Lower leg skin (tissue), 4 donors: ENCODE measurements at places on chromosomes 7 and 10. TPM values are rescaled to one million over a fixed set of nuclear protein-coding genes. Genes with fewer than 3 reads are reported as not detected.

Gene FAM25C
- total RNA-seq, result 268 TPM

GRCh38 chr10:97060441-97061084, 125.2 kb downstream of the SLIT1 start:
- no peak for DNase-seq

Gene FAM25G
- 115 TPM for total RNA-seq

DNA sequence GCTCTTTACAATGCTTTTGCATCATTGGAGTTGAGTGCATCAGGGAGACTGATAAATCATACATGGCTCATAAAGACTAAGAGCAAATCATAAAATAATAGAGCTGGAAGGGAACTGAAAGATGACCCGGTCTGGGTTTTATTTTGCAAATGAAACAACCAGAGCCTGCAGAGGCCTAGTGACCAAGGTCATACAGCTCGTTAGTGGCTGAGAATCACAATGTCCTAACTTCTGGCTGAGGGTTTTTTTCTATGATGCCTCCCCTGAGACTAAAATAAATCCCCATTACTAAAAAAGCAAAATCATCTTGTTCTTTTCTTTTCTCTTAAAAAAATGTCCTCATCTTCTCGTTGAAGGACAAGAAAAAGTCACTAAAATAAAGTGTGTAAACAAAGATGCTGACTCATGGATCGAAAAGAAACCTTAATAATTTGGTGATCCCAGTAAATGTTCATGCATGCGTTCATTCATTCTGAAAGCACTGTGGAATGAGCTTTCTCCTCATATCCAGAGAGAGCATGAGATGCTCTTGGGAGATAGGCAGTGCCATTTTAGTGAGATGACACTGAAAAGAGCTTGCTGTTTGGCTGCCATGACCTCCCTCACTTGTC, 107.8 kb upstream of the PHYHIPL start:
- DNase-seq, result no peak

DNA sequence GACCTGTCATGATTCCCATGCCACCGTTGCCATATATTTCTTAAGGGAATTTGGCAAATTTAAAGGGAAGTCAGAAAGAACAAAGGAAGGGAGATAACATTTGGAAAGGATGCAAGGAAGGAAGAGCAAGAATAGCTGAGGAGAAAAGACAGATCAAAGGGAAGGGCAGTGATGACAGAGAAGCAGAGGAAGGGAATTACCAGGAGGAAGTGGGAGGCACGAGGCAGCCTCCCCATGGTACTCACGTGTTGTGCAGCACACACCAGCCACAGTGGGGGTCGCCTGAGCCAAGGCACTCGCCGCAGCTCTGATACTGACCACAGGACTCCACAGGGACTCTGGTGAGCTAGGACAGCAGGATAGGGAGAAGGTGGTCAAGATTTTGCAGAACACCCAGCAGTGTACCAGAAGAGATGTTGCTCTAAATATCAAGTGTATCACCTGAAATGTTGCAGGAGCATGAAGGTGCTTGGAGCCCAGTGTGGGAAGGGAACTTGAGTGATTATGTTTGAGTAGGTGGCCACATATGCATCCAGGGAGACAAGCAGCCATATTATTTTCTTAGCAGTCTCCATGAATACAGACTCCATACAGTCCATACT, 335.3 kb downstream of the PLXNA4 start:
- no peak for DNase-seq

DNA sequence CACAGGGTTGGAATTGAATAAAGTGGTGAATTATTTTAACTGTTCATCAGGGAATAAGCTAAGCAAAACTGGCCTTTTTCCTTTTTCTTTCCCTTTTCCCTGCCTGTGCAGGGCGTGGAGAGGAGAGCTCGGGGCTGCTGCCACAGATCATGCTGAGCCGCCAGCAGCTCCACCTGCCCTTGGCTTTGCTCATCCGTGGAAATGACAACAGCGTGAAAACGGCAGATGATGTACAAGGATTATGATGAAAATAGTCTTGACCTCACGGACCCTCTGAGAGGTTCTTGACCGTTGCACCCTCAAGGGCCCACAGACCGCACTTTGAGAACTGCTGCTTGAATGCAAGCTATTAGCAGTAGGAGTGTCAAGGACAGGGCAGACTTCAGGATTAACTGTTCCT, 10.6 kb downstream of the PPP2R2D start:
- DNase-seq, result no peak

Gene SLC13A4
- total RNA-seq, result 0.23 TPM

DNA sequence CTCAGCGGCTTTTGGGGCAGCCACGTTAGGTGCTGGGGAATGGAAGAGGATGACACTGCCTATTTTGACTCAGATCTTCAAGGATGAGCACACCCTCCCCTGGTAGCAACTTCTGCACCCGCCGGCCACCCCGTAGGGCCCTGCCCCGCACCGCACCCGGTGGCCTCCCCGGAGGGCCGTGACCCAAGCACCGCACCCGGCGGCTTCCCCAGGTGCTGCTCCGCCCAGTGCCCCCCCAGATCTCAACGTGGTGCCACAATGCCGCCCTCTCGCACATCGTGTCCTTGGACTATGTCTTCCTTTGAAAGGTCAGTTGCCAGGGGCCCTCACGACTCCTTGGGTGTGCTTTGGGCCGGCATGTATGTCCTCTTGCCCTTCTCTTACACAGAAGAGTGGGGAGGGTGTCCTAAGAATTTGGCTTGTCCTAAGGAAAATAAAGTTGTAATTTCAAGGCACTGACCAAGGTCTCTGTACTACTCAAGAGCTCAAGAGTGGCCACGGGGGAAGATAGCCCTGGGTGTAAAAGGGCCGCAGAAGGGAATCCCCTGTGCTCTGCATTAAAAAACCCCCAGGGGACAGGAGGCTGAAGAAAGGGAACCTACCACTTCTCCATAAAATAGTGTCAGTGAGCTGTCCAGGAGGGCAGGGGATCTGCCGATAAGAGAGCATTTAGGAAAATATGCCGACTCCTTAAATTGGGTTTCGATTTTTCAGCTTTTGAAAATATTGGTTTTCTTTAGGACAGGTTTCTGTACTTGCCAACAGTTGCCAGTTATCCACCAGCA, 1.6 kb upstream of the LANCL2 start:
- no peak for DNase-seq

DNA sequence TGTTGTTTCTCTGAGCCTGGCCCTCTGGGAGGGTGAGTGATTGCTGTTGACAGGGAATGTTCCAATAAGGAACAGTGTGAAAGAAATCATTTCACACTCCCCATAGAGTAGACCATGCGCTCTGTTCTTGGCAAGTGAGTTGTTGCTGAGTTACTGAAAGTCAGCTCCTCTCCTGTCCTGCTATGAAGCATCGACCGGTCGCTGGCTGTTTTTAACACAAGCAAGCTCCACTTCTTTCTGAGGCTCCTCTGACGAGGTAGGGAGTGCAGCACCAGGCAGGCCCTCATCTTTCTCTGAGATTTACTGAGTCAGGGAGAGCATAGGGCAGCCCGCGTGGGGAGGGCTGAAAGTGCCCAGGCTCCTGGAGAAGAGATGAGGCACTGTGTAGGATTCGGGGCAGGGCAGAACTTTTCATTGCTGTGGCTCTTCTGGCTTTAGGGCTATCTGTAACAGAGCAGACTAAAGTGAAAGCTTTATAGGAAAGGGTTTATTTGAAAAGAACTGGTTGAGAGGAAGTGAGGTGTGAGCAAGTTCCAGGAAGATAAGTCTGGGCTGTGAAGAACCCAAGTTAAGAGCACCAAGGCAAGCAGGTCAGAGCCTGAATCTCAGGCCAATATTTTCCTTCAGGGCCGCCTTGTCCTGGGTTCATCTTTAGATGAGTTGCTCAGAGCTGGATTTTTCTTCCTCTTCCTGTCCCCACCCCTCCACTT, 332.2 kb downstream of the CCSER2 start:
- DNase-seq, result peak; percentile 56

- DNase-seq, result peak; percentile 34
Measured at GRCh38 chr10:6072215-6072934, 10.2 kb upstream of the IL2RA start.

- no peak for DNase-seq
Measured at GRCh38 chr7:134752006-134752760, 27.3 kb upstream of the CALD1 start.

DNA sequence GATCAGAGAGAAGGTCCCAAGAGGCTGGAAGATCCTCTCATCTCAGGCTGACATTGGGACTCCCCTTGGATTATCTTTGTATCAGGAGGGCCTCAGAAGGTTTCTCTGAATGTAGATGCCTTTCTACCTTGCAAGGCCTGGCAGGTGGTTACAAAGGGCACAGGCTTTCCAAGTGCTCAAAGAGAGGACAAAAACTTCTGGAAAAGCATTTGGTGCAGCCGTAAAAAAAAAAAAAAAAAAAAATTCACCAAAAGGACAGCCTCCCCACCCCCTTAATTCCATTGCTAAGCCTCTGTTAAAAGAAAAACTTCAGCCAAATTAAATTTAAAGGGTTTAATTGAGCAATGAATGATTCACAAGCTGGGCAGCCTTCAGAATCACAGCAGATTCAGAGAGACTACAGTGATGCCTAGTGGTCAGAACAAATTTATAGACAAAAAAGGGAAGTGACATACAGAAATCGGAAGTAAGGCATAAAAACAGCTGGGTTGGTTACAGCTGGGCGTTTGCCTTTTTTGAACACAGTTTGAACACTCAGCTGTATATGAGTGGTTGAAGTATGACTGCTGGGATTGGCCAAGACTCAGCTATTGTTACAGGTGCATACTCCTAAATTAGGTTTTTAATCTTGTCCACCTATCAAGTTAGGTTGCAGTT, 42.5 kb upstream of the LRGUK start:
- no peak for DNase-seq

- DNase-seq, result no peak
Measured at GRCh38 chr7:37405603-37406122, 43.0 kb downstream of the ELMO1 start.

- no peak for DNase-seq
Measured at GRCh38 chr10:93299195-93299594, 182.9 kb downstream of the MYOF start.

GRCh38 chr10:115073796-115074195, 19.4 kb upstream of the ATRNL1 start:
- no peak for DNase-seq

DNA sequence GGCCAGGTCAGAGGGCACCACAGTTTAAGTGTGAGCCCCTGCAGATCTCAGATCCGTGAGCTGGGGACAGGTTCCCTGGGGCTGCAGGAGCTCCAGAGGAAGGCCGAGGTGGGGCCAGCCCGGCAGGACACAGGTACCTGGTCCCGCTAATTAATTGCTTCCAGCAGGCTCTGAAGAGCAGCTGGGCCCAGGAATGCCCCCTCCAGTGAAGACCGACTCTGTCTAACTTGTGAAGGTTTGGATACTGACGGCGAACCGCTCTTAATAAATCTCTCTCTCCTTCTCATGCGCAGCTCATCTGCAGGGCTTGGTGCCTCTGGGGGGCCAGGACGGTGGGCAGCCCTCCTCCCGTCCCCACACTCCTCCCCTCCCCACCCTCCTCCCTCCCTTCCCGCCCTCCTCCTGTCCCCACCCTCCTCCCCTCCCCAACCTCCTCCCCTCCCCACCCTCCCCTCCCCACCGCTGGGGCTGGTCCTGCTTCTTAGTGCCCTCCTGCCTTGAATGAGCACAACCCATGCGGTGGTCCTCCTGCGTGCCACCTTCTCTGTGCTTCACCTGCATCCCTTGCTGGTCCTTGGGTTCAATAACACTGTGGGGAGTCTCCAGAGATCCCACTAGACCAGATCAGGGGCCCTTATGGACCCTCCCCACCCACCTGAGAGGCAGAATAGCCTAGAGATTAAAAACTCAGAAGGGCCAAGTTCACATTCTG, 38.3 kb downstream of the PDGFA start:
- DNase-seq, result no peak

GRCh38 chr7:18777314-18777713, 281.8 kb downstream of the HDAC9 start:
- DNase-seq, result no peak

DNA sequence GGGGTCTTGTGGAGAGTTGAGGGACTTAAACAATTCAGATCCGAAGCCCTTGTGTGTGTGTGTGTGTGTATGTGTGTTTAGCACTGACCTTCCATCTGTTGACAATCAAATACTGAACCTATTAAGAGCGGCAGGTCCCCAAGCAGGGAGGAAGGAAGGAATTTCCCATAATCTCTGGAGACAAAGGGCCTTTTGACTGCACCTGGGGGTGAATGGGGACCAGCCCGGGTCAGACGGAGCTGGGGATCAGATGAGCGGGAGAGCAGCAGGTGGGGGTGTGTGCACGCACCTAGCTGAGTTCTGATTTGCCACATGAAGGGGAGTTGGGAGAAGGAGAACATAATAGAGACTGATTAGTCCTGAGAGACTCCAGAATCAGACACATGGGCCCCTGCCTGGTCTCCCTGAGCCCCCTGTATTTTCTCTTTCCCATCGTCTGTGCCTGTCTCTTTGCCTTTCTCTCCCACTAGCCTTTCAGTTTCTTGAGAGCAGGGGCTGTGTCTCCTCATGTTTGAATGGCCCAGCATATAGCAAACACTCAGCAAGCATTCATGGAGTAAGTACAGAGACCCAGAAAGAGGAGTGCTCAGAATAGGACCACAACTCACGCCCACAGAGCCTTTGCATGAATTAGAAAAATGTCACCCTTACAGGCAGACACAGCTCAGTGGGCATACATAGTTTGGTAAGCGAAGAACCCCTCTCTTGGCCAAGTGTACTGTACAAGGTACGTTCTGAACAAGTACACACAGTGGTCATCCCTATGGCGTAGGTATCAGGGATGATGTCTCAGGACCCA, 288.3 kb upstream of the HABP2 start:
- no peak for DNase-seq

- peak; percentile 23 for DNase-seq
Measured at GRCh38 chr7:105389088-105389650, 448 bp upstream of the SRPK2 start.

GRCh38 chr10:1829712-1830111, 92.4 kb upstream of the ADARB2 start:
- DNase-seq, result no peak

Gene AEBP1
- 55.6 TPM for total RNA-seq

DNA sequence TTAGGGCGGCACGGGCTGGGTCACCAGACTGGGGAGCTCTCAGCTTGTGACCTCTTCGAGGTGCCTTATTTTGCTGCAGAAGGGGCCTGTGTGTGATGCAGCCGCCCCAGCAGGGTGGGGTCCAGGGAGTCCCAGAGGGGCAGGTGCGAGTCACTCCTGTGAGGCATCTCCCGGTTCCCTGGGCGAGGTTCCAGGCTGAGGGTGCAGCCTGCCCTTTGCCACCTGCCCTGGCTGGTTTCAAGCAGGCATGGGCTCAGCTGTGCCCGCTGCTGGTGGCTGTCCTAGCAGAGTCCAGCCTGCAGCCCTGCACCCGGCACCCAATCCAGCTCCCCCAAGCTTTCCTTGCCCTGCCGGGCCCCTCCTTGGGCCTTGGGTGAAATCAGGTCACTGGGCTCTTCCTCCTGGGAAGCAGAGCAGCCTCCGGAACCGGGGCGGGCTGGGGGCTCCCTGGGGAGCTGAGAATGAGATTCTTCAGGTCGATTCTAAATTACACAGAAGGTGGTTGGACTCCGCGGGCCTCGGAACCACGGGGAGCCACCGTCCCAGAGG, 64.8 kb downstream of the PWWP2B start:
- DNase-seq, result no peak

GRCh38 chr10:102117391-102118159, 2.6 kb downstream of the LDB1 start:
- peak; percentile 82 for DNase-seq

Gene AKR1C4
- not detected for total RNA-seq

- no peak for DNase-seq
Measured at GRCh38 chr7:90188281-90188680, 23.3 kb upstream of the STEAP2 start.

GRCh38 chr7:8365499-8366110, 67.8 kb upstream of the NXPH1 start:
- DNase-seq, result no peak
